ENCODE measurements at places on chromosomes 5 and 9.

DNA sequence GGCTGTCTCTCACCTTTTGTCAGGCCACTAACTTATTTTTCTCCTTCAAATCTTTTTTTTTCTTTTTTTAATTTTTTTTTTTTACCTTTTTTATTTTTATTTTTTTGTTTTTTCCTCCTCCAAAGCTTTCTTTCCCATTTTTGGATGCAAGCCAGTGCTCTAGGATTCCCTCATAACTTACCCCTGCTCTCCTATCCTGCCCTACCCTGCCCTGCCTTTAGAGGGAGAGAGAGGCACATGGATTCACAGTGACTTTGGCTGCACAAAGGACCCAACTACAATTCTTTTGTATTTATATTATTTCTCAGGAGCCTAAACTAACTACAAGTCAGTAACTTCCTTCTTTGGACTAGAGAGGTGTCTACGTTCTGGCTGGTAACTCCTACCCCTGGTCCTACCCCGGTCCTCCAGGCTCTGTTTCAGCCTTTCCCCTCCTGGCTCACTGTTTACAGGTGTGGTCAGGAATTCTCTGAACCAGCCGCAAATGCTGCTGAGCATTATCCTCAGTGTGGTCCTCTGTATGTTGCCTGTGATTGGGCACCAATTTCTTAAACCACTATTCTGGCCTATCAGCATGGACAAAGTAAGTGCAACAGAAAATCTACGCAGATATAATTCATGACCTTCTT, 8.4 kb upstream of the RUSC2 start:
- no peak for DNase-seq

DNA sequence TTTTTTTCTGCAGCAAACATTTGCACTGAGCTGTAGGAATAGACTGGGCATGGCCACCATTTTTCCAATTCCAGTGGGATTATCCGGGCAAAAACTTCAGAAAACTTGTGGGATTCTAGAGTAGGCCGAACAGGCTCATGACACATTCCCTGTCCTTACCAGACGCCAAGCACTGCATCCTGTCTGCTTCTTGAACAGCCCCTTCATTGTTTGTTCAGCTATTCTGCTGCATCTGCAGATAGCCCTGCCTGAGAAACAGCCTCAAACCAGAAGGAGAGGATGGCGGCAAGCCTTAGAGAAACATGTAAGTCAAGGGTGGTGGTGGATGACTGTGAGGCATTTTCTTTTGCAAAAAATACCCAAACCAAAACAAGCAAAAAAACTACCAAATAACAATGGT, 111.8 kb upstream of the NTRK2 start:
- no peak for DNase-seq

DNA sequence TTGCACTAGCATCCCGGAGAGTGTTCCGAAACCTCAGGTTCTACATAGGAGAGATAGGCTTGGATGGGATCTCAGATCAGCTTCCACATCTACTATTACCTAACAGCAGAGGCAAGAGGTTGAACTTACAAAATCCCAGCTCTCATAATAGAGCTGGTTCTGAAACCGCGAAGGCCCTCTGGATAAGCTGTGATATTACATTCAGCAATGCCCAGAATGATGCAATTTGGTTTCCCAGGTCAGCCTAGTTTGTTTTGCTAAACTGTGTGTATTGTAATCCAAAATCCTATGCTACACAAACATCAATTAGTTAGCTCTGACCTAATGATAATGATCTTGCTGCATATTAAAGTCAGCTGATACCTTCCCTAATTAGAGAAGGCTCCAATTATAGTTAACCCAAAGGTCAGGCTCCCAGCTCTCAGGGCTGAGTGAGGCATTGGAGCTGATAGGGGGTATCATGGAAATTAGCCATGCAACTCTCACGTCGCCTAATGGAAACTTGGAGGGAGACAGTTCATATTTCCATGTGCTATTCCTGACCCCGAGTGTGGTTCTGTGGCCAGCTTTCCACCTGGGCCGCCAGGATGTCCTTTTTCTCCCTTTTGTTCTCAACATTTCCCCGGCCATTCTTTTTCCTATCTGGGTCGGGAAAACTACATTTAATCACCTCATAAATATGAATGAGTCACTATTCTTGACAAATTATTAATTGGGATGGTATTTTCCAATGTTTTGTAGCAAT, 278.4 kb upstream of the IRX1 start:
- no peak for DNase-seq

DNA sequence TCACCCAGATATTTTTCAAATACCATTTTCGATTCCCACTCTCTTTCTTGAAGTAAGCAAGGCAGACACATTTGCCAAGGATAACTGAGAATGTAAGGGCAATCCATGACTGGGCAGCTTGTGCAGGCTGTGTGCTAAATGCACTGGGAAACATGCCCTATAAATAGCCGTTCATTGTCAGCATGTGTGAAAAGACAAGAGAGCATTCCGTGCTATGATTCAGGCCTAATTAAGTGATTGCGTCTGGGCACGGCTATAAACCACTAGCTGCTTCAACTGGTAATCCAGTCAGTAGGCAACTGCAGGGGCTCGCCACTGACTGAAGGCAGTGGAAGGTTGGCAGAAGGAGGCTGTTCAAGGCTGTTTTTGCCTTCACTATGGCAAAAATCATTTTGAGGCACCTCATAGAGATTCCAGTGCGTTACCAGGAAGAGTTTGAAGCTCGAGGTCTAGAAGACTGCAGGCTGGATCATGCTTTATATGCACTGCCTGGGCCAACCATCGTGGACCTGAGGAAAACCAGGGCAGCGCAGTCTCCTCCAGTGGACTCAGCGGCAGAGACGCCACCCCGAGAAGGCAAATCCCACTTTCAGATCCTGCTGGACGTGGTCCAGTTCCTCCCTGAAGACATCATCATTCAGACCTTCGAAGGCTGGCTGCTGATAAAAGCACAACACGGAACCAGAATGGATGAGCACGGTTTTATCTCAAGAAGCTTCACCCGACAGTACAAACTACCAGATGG, at the start of gene HSPB3:
Gene HSPB3 (plus strand): TSS at position 287 of the 745 bp plus-strand sequence. CDS start 91 bp downstream, at position 378.
- DNase-seq, result no peak

DNA sequence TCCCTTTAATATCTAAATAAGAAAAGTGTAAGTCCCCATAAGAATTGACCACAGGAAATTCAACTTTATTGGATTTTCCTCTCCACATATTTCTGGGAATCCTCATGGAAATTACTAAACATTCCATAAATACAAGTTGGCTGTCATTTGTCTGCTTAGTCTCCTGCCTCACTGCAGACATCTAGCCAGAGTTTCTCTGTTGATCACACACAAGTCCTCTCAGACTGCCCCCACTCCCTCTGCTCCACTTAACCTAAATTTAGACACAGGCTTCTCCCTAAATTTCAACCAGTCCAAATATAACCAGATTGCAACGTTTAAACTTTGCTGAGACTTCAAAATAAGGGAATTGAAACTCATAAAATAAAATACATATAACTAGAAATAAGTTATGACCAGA, 982.1 kb downstream of the DTWD2 start:
- no peak for DNase-seq

GRCh38 chr9:68974901-68975300, 39.0 kb downstream of the PRKACG start:
- no peak for DNase-seq

DNA sequence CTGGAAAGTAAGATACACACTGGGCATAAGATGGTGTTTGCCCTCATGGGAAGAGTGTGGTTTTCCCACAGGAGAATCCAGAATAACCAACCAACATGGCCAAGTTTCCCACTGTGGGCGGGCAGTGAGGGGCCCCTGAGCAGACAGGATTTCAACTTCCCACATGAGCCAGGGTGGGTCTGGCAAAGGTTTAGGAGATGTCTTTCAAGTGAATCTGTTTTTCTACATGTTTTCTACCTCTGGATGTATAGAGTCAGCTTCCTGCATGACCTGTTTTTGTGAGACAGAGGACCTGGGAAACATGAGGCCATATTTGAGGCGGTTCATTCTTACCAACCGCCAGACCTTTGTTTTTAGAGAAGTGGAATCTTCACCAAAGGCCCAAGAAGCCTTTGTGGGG, 100.5 kb downstream of the TLE4 start:
- no peak for DNase-seq

- DNase-seq, result no peak
Measured at GRCh38 chr5:136030956-136031611, 2.3 kb downstream of the TGFBI start.

GRCh38 chr5:57411982-57412381, 70.6 kb downstream of the ACTBL2 start:
- no peak for DNase-seq

DNA sequence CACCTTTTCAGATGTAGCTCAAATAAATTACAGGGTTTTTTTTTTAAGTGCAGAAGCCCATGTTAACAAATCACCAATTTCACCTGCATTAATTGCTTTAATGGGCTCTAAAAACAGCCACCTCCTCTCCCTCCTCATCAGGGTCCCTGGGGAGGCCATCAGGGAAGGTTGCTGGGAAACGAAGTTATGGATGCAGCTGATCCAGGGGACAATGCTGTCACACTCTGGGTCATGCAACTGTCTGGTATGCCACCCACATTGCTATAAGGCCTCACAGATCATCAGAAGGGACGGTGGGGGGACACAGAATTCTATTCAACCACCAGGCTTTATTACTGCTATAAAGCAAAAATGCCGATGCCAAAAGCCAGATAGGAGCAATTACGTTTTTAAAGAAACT, 9.3 kb downstream of the WHRN start:
- DNase-seq, result no peak

- DNase-seq, result no peak
Measured at GRCh38 chr9:104743376-104743985, 4.0 kb upstream of the NIPSNAP3A start.

DNA sequence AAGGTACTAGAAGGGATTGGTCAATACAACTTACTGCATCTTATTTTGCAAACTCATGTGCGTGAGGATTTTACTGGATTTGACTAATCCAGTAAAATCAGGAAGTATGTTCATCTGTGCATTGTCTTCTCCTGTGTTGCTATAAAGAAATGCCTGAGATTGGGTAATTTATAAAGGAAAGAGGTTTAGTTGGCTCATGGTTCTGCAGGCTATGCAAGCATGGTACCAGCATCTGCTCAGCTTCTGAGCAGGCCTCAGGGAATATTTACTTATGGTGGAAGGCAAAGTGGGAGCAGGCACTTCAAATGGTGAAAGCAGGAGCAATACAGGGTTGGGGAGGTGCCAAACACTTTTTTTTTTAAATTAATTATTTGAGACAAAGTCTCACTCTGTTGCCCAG, 2199.5 kb upstream of the WWC1 start:
- DNase-seq, result no peak

DNA sequence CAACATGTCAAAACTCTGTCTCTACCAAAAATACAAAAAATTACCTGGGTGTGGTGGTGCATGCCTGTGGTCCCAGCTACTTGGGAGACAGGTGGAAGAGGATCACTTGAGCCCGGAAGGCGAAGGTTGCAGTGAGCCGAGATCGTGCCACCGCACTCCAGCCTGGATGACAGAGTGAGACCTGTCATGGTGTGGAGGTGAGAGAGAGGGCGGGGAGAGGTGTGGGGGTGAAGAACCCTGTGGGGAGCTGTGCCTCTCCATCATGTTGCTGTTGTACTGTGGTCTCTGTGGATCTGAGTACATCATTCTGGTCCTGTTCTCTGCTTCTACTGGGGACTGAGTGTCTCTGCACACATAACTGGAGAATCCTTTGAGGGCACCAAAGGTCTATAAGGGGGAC, 11.3 kb upstream of the SLC34A1 start:
- DNase-seq, result no peak

- no peak for DNase-seq
Measured at GRCh38 chr9:12684974-12685373, 8.2 kb upstream of the TYRP1 start.

GRCh38 chr5:181243564-181244343, at the start of gene RACK1:
Gene RACK1, minus strand, starts transcription at chr5:181243906. Its CDS starts 106 bp downstream, at chr5:181243800.
- DNase-seq, result peak; percentile 84

- DNase-seq, result no peak
Measured at GRCh38 chr5:102451082-102451481, 47.7 kb downstream of the SLCO6A1 start.

- no peak for DNase-seq
Measured at GRCh38 chr5:143143973-143144372, 259.5 kb downstream of the NR3C1 start.

- DNase-seq, result no peak
Measured at GRCh38 chr9:112145886-112146285, 29.2 kb downstream of the SUSD1 start.

DNA sequence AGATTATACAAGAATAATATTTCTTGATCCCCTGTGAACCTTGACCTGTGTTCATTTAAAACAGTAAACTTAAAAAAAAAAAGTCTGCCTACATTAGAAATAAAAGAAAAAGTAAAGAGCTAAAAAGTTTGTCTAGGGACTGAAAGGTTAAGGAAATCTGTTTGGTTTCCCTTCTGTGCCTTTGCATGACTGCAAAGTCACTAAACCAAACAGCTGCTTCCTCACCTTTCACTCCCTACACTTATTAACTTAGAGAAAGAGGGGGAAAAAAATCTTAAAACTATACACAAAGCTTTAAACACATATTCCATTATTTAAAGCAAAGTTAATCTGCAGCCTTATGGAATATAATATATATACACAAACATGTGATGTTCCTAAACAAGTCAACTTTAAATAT, 65.1 kb downstream of the ZFR start:
- DNase-seq, result no peak

DNA sequence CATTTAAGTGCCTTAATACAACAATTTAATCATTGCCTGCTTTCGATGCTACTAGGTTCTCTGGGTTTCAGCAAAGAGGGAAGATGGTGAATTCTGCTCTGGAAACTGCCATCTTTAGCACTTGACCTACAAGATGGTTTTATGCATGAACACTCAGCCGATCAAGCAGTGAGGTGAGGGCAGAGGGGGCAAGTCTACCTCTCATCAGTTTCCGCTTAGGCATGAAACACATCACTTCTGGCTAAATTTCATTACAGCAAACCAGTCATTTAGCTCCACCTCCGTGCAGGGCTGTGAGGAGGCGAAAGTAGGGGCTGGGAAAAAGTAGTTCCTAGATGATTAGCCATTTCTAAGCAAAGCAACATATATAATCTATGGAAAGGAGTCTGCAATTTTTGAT, 1018.0 kb downstream of the CDH18 start:
- no peak for DNase-seq

Measured in liver (tissue), 10 donors.